Placental pericyte (primary cell): ENCODE measurements at places on chromosomes 1 and 21. TPM values are rescaled to one million over a fixed set of nuclear protein-coding genes. Genes with fewer than 3 reads are reported as not detected.

The ACTL8 gene
- not detected in 2 replicates for total RNA-seq

The APH1A gene
- 104 and 134 TPM in 2 replicates for total RNA-seq

The LENEP gene
- total RNA-seq, result 0.86 TPM in 1 of 2 replicates, not detected in the other

The CA14 gene
- not detected in 2 replicates for total RNA-seq
